ENCODE measurements at places on chromosomes 3 and 15.

DNA sequence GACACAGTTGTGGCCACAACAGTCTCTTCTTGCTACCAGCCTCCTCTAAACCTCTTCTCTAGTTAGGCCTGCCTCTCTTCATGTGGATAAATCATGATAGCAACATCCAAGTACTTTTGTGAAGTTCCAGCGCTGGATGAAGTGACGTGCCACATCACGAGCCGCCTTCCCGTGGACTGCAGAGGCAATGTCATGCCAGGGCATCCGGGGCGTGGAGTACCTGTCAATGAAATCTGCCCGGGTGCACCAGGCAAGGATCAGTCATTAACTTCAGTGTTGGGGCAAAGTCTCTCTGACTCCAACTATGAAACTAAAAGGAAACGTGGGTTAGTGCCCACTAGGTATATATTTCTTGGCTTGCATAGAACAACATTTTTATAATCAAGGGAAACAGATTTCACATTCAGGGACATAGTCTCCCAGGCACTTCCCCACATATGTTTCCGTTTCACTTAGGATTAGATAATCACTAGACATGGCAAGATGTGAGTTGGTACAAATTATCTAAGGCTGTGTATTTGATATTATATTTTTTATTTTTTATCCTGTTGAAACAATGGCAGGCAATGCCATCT lies 133.6 kb downstream of the PLD1 start:
- no peak for DNase-seq

GRCh38 chr3:190718671-190719070 lies 143.8 kb downstream of the GMNC start:
- DNase-seq = no peak

- peak; percentile 87 for DNase-seq
Measured at GRCh38 chr15:22936577-22937472, 43.3 kb downstream of the CYFIP1 start.

DNA sequence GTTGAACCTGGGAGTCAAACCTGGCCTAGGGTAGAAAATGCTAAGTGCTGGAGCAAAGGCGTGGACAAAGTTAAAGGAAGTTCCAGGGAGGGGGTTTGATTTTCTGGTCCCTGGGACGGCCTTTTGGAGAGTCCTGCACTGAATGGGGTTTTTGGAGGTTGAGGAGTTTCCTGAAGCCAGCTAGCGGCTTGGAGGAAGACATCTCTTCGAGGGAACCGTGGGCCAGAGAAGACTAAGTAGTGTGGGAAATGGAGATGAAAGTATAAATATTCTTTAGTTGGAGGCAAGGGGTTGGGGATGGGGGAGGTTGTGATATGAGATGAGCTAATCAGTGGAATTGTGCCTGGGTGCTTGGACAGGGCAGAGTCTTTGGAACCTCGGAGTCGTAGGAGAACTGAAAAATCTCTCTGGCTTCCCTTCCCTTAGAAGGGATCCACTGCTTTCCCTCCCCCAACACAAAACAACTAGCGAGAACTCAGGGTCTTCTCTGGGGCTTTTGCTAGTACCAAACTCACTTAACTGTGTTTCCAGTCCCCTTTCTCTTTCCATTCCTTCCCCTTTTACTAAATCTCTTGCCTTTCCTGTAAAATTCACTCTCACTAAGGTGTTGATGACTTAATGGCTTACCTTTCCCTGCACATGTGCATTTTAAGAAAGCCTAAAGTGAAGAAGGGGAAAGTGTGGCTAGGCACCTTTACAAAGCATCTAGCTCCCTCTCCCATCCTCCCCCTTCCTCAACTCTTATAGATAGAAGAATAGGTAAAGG lies 1.0 kb downstream of the LPP start:
- DNase-seq = no peak

DNA sequence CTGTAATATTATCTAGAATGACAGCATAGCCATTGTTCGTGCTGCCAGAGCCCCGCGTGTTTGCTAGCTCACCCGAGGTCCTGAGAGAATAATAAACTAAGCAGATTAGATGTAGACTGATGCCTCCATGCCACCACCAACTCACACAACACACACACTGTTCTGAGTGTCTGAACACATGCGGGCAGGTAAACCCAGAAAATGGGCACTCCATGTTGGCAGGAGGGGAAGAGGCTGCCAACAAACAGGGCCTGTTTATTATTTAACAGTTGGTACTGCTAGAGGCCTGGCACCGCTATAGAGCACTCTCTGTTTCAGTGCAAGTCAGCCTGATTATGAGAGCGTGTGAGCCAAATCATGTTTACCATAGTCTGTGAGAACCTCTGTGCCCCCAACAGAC lies 299.0 kb downstream of the ZBTB20 start:
- no peak for DNase-seq

- no peak for DNase-seq
Measured at GRCh38 chr3:104133630-104134029, 1233.1 kb upstream of the ALCAM start.

- no peak for DNase-seq
Measured at GRCh38 chr15:90376789-90377188, 11.3 kb upstream of the IQGAP1 start.

- DNase-seq = no peak
Measured at GRCh38 chr3:187165144-187165543, 25.8 kb upstream of the RPL39L start.

- DNase-seq = peak; percentile 63
Measured at GRCh38 chr15:75112848-75113492, 88.7 kb upstream of the C15orf39 start.

DNA sequence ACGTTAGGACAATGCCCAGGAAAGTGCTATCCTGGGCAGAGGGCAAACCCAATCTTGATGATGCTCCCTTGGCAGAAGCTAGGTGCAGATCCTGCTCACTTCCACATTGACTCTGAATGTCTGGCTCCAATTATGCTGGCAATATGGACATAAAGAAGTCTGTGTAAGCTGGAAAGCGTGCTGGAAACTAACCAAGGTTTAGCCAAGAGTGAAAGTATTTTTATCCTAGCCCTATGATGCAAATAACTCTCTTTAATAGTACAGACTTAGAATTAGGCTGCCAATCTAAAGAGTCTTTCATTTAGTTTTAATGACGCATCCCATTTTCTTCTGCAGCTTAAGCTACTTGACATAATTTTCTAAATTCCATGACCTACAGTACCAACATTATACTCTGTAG lies 571.8 kb downstream of the TUSC7 start:
- no peak for DNase-seq

GRCh38 chr3:30655187-30655812 lies 48.9 kb downstream of the TGFBR2 start:
- no peak for DNase-seq

DNA sequence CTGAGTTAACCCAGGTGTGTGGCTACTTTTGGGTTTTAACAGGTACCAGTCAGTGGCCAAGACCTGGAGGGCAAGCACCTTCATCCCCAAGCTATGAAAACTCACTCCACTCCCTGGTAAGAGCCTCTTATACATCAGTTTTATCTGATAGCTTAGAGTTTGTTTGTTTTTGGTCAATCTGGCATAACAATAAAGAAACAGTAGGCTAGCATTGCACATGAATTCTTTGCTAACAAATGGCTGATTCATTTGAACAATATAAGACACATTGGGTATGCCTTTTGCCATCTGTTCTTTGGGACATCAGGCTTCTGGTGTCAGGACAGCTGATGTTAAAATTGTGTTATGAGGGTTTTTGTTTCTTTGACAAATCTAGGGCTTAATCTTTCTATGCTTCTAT lies 125.0 kb upstream of the CGNL1 start:
- no peak for DNase-seq

DNA sequence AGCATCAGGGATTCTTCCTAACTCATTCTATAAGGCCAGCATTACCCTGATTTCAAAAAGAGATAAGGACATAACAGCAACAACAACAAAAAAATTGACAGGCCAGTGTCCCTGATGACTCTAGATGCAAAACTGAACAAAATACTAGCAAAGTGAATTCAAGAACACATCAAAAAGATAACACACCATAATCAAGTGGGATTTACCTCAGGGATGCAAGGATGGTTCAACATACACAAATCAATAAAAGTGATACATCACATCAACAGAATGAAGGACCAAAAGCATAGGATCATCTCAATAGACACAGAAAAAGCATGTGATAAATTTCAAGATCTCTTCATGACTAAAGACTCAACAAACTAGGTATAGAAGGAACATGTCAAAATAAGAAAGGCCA lies 119.6 kb downstream of the STT3B start:
- DNase-seq = no peak

- DNase-seq = no peak
Measured at GRCh38 chr3:136263251-136263650, 13.1 kb downstream of the PCCB start.

DNA sequence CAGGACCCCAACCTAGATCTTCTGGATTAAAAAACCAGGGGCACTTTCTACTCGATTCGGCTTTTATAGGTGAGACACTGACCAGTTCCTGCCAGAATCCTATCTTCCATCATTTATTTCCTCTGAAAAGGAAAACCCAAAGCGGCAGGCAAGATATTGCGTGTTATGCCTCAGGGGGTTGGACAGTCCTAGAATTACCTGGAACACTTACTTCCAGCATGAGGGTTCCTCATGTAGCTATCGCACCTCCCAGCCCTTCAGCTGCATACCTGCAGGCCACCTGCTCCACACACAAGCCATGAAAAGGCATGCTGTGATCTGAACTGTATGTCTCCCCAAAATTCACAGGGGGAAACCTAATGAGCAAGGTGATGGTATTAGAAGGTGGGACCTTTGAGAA lies 58.3 kb upstream of the DLG1 start:
- no peak for DNase-seq

DNA sequence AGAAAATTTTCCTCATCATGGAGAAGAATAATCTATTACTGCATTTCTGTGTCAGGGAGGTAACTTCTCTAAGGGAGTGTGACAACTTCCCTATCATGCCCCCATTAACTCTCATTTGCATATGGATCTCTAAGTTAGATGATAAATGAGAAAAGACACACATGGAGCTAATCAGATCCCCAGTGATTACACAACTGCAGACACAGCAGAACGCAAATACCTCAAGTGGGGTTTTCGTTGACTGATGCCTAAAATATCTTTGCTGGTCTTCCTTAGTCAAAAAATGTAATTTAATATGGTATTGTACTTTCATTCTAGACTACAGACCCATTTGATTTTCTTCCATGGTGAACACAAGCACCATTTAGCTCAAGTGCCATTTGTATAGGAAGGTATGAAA lies 630.5 kb downstream of the TBL1XR1 start:
- no peak for DNase-seq

DNA sequence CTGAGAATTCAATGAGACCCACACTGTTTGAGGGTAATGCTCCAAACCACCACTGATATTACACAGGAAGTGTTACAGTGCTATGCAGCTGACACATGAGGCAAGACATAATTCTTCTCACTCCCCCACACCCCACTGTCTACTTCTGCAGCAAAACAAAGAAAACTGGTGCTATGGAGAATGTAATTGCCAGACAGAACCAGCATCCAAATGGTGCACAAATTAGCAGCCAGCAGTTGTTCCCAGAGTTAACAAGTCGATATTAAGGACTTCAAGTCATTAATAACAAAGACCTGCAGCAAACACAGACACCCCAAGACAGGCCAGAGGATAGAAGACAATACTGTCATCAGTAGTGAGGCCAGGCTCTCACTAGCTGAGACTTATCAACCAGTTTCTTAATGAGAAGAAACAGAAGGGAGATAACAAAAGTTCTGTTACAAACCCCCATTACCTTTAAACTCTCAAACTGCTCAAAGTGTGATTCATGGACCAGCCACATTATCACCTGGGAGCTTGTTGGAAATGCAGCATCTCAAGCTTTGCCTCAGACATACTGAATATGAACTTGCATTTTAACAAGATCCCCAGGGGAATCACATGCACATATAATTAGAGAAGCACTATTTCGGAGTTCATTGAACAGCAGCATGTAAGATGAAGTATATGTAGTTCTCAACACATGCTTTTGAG lies 58.7 kb upstream of the FNDC3B start:
- no peak for DNase-seq

DNA sequence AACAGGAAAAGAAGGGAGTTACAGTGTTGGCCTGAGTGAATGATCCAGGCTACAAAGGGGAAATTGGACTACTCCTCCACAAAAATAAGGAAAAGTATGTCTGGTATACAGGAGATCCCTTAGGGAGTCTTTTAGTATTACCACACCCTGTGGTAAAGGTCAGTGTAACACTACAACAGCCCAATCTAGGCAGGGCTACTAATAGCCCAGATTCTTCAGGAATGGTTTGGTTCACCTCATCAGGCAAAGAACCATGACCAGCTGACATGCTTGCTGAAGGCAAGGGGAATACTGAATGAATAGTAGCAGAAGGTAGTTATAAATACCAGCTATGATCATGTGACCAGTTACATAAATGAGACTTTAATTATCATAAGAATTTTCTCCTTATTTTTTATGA lies 372.6 kb upstream of the ATP11B start:
- DNase-seq = no peak
